PC-3 (cell line): ENCODE measurements at places on chromosomes 2 and 18. TPM values are rescaled to one million over a fixed set of nuclear protein-coding genes. Genes with fewer than 3 reads are reported as not detected.

DNA sequence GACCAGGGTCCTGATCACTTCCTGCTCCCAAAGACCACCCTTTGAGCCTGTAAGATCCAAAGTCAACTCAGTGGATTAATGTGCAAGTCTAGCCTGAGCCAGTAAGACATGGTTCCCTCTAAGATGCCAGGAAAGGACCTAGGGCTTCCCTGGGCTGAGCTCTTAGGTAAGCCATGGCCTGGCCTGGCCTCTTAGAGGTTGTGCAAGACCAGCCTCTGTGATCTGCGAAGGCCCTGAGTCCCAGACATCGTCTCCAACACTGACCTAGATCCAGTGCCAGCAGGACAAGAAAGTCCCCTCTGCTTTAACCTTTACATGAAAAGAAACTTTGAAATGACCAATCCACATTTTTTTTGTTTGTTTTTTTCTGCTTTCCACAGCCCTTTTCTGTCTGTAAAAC is 73.6 kb upstream of the CYP1B1 start:
- no peak for DNase-seq

The CTAGE1 gene
- not detected in 2 replicates for total RNA-seq

DNA sequence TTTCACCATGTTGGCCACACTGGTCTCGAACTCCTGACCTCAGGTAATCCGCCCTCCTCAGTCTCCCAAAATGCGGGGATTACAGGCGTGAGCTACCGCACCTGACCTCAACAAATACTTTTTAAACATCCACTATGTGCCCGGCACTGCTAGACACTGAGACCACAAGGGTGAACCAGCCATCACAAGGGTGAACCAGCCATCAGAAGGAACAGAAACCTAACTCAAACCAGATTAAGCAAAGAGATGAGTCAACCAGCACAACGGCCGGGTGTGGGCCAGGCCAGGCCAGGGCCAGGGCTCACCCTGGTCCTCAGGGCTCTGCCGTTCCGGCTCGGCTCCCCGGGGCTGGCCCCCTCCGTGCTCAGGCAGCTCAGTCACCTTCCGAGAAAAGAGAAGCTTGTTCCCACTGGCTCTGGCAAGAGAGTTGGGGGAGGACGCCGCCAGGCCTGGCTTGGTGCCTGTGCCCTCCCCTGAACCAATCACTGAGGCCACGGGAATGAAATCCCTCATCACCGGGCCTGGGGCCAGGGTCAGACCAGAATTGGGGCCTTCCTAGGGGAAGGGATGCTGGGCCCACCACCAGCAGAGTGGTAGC is 4.4 kb downstream of the TEX44 start:
- DNase-seq, result no peak

The CCDC121 gene
- total RNA-seq, result 0.87 and 2.7 TPM in 2 replicates

GRCh38 chr2:118970396-118971135 is 28.6 kb downstream of the MARCO start:
- no peak for DNase-seq
